ENCODE measurements at places on chromosomes 7 and 10.

DNA sequence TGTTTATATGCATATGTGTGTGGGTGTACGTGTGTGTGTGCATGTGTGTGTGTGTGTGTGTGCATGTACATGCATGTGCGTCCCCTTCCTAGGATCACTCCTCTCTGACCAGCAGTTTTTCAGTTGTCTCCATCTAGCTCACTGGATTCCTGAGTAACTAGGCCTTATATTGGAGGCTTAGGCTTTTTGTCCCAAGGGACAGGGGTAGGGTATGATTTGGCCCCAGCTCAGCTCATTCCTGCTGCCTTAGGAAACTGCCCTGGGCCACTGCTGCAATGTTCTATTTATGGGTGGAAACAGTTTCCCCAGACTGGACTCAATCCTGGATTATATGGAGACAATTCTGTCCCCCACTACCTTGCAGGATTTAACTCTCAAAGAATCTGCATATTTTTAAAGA is 68.8 kb upstream of the SDK1 start:
- no peak for DNase-seq

DNA sequence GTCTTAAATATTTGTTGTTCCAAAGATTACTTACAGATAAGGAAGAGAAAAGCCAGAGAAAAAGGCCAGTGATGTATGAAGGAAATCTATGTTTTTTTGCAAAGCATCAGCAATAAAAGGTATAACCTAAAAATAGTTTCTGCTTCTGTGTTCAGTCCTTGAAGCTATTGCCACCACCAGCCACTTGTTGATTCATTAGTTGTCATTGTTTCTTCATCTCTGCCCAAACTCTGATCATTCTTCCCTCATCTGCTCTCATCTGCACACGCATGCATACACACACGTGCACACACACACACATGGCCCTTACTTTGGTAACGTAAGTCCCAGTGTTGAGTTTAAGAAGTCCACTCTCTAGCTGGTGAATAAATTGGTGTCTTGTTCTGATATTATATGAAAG is 540.7 kb downstream of the GATA3 start:
- DNase-seq: no peak

DNA sequence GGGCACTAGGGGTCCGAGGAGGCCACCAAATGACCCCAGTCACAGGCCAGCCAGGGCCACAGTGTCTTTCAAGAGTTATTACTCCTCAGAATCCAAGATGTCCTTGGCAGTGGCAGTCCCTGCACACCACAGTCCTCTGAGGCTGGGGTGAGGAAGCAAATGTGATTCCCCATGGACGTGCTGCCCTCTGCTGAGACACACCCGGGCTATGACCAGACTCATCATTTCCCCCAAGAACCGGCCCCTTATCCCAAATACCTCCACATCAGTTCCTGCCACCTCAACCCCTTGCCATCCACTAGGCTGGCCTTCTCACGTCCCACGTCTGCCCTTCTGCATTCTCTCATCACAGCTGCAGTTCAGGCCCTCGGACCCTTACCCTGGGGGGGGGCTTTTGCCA is 5.0 kb downstream of the PRKAG2 start:
- no peak for DNase-seq

GRCh38 chr10:92091965-92092364 is 168.4 kb downstream of the BTAF1 start:
- peak; percentile 36 for DNase-seq

DNA sequence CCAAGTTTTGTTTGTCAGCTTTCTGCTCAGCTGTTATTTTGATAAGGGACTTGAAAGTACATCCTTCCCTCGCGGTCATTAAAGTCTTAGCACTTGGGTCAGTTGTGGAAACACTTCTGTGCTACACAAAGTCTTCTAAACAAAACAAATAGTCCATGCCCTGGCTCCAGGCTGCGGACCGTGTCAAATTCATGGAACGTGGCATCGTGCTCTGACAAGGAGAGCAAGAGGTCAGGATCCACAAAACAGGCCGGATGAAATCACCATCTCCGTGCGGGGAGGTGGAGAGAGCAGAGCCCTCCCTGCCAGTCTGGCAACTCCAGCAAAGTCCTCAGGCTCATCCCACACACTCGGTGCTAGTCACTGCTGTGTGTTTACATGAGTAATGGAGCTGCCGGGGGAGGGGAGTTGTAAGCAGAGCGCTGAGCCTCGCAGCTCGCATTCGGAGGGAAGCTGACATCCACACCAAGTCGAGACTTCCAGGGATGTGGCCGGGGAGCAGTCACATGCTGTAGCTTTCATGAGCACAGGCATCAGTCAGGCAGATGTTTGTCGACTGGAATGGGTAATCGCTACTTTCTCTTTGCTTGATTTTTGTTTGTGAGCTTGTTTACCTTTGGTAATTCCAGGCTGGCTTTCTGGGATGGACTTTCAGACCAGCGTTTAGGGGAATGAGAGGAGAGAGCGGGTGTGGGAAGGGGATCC is 147.6 kb downstream of the ARID5B start:
- DNase-seq: peak; percentile 84

GRCh38 chr7:113813471-113813870 is 105.3 kb downstream of the PPP1R3A start:
- DNase-seq: no peak

GRCh38 chr10:23439961-23440889 is 1.4 kb downstream of the OTUD1 start:
- DNase-seq: peak; percentile 46

DNA sequence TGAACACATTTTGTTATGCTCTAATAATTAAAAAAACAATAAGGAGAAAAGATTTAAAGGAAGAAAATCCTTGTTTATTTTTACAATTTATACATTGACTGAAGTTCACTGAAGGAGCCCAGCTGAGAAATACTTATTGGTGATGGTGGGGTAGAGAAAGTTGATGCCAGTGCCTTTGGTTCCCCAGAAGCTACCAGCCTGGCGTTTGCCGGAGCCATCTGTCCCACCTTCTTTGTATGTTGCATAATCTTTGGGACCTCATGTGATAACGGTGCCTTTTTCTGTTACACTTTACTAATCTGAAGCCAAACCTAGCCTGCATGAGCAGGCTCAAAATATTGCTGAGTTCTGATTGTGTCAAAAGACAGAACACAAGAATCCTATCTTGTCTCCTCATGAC is 22.7 kb downstream of the ZNF365 start:
- DNase-seq: no peak

DNA sequence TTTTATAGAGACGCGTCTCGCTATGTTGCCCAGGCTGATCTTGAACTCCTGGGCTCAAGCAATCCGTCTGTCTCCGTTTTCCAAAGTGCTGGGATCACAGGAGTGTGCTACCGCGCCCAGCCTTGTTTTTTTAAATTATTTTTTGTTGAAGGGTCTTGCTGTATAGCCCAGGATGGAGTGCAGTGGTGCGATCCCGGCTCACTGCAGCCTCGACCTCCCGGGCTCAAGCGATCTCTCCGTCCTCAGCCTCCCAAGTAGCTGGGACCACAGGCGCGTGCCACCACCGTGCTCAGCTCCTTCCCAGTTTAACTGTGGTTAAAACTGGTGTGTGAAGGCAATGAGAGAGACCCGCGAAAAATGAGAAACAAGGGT is 11.0 kb upstream of the HNRNPF start:
- no peak for DNase-seq

GRCh38 chr10:74824900-74825370 is 1.5 kb upstream of the KAT6B start:
- DNase-seq: peak; percentile 55

- DNase-seq: no peak
Measured at GRCh38 chr10:60869652-60870415, 74.2 kb downstream of the RHOBTB1 start.

DNA sequence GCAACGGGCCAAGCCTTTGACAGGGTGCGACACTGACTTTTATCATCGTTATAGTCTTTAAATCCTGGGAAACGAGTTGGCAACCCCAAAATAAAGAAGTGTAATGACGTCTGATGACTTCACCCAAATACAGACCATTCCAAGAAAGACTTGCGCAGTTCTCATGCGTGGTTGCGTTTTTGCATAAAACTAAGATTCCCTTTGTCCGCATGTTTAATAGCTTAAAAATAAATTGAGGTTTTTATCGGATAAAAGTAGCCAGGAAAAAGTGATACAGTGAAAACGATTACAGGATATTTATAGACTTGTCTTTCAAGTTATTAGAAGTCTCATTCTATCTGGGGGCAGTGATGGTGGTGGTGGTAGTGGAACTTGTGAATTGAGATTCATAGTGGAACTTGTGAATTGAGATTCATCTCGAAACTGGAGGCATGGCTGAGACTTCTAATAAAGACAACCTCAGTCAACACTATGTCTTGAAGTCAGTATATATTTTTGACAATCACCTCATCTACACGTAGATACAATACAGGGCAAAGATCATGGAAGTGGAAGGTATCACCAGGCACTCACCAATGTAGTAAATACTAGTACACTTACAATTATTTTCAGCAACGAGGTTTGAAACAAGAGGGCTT is 1.2 kb upstream of the NAMPT start:
- DNase-seq: peak; percentile 88

DNA sequence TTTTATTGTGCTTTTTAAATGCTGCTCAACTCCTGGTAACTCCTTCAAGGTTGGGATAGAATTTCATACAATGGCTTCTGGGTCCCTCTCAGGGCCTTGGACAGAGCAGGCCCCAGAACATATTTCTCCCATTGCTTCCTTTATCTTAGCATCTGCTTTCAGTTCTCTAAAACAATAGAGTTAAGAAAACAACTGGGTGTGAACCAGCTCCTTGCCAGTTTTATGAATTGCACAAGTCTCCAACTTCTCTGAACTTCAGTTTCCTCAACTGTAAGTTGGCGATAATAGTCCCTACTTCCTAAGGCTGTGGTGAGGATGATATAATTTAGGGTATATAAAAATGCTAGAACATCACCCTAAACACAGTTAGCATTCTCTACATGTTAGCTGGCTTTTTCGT is 77.0 kb upstream of the INHBA start:
- DNase-seq: no peak

DNA sequence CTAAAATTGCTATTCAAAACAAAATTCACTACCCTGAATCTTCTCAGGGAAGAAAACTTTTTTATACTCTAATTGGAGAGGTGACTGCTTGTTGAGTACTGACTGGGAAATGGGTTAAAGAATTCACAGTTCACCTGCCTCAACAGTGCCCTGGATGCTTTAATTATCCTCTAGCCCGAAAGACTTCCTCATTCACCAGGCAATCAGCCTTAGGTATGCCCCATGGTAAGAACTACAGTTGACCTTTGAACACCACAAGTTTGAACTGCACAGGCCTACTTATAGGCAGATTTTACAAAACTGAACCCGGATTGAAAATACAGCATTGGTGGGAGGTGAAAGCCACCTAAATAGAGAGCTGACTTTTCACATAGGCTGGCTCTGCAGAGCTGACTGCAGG is 175.3 kb downstream of the ELAPOR2 start:
- DNase-seq: no peak

GRCh38 chr7:157693071-157693520 is 356.3 kb downstream of the DNAJB6 start:
- no peak for DNase-seq

- DNase-seq: no peak
Measured at GRCh38 chr10:88088441-88089340, 225.3 kb downstream of the PTEN start.

- no peak for DNase-seq
Measured at GRCh38 chr10:29746080-29746797, 111.5 kb upstream of the SVIL start.

Measured in activated CD4-positive, alpha-beta T cell treated with anti-CD3 and anti-CD28 coated beads, Interleukin-10, Interleukin-2, amounts not matched to agents 100 ng/mL and 50 ng/mL, durations not matched to agents 16 hours and 8 hours (primary cell).